Naive thymus-derived CD4-positive, alpha-beta T cell (primary cell): ENCODE measurements at places on chromosomes 16 and 17.
A peak's percentile ranks its signal among the peaks of the same experiment; 100 is the strongest.

GRCh38 chr16:11619327-11619851, 32.7 kb upstream of the LITAF start:
- DNase-seq, result peak; percentile 52

- DNase-seq, result no peak
These were observed 687.7 kb upstream of the RBFOX1 start for GRCh38 chr16:6644916-6645315.

GRCh38 chr17:55198690-55199370, 65.9 kb upstream of the HLF start:
- no peak for DNase-seq

GRCh38 chr16:8831871-8832716, 34.5 kb downstream of the PMM2 start:
- DNase-seq, result no peak

DNA sequence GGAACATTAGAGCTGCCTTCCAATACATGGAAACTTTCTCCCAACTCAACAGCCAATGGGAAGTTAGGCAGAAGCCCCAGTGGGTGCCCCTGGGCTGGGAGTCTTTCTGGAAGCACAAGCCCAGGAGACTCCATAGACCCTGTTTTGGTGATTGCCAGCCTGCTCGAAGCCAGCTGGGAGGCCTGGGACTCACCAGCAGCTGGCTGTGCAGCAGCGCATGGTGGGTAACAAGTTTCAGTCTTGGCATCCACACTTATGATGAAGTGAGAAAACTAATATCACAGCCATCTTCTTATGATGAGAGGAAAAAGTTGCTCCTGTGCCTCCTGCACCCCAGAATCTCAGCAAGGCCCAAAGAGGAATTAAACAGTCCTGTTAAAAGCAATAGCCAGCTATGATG, 522.5 kb upstream of the CDH5 start:
- DNase-seq, result no peak

GRCh38 chr17:40447806-40448205, 4.6 kb downstream of the IGFBP4 start:
- no peak for DNase-seq

DNA sequence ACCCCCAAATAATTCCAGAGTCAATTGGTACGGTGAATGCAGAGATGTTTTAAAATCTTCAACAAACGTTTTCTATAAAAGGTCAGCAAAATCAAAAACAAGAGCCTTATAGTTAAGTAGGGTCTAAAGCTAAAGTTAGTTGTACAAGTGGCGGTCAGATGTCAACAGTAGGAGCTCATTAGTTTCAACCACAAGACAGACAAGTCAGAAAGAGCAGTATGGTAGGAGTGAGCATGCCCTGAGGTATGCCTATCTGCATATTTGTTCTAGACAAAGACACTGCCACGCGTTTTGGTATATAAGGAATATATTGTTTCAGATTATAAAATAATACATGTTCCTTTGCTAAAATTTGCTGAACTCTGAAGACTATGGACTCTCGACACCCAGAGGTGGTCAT, 431.5 kb upstream of the KIF2B start:
- DNase-seq, result no peak

DNA sequence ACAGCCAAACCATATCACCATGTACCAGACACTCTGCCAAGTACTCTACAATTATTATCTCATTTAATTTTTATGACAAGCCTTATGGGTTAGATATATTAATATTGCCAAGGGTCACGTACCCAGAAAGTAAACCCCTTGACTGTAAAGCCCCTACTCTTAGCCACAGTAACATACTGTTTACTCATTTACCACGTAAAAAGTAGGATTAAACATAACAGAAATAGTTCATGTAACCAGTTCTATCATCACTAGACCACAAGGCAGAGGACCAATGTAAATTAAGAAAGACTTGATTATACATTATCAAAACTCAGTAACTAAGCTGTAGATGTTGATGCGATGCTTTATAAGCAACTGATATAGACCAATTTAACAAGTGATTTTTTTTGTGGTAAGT, 101.5 kb upstream of the CNTNAP4 start:
- DNase-seq, result no peak

DNA sequence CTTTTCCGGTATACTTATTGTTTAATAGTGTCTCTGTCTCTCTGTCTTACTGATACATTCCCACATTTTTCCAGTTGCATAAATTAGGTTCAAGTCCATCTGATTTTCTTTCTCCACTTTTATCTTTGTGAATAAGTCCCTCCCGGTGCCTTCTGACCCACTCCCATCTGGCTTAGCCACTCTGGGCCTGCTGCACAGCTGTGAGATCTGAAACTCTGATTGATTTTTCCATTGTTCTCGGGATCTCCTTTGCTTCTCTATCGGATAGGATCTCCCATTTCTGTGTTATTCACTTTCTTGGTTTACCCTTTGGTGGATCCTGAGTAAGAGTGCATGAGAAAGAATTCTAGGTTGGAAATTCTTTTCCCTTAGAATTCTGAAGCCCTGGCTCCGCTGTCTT, 8.6 kb downstream of the UTP4 start:
- DNase-seq, result no peak

DNA sequence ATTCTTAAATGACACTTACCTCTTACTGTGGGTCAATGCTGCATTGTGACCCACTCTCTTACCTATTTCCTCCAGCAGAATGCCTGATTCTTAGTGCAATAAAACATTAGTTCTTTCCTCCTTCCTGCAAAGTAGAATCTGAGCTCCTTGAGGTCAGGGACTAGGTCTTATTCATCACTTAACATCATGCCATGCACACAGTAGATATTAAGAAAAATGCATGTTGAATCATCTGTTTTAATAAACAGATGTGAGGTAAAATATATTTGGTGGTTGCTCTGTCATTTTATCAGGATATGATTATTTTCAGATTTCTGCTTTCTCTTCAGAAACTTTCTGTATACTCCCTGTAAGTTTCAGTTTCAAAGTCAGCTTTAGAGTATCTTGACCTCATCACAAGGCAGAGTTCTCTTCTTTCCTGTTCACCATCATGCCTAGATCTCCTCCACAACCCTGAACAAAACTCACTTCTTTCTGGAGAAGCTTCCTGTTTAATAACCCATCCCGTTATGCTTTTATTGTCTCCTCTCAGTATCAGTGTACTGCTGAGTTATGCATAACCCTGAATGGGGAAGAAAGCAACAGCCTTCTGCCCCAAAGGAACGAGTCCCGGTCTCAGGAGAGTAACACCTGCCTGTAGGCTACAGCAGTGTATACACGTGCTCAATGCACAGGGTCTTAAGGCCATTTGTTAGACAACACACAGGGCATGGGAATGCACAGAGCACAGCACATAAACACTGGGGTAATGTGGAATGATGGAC, 30.3 kb upstream of the SUPT4H1 start:
- no peak for DNase-seq

DNA sequence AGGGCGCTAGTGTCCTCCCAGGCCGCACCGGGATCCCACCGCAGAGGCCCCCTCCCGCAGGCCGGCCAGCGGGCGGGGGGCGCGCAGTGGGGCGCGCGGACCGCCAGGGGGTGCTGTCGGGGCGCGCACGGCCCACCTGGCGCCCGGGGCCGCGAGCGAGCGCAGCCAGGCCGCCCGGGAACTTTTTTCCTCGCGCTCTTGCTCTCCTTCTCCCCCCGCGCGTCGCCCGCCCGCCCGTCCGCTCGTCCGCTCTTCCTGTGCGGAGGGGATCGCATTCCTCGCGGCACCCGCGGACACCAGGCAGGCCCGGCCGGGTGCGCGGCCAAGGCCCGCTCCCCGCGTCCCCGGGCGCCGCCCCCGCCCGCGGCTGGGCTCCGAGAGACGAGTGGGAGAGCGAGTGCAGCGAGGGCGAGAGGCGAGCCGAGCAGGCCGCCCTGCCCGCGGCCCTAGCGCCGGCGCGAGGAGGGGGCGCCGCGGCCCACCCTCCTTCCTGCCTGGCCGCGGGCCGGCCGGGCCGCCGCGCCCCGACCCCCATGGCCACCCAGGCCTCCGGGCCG, at the start of gene RAI1:
RAI1 (plus strand) TSS at position 272 of the 557 bp plus-strand sequence. CDS start 111,491 bp downstream, outside the sequence.
- peak; percentile 82 for DNase-seq

DNA sequence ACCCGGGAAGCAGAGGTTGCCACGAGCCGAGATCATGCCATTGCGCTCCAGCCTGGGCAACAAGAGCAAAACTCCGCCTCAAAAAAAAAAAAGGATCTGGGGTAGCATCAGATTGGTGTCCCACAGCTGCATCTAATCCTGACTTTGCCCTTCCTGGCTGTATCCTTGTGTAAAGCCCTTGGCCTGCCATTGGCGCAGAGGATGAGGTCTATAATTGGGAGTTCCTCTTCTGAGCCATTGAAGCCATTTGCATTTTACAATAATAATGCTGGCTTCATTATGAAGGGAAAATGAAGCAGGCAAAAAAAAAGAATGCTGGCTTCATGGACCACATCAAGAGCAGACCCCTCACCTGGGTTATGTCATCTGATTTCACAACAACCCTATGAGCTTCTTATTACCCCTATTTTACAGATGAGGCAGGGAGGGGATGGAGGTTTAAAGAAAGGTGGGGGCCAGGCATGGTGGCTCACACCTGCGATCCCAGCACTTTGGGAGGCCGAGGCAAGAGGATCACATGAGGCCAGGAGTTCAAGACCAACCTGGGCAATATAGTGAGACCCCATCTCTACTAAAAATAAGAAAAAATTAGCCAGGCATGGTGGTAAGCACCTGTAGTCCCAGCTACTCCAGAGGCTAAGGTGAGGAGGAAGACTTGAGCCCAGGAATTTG, 1.2 kb upstream of the LITAFD start:
- DNase-seq, result no peak

DNA sequence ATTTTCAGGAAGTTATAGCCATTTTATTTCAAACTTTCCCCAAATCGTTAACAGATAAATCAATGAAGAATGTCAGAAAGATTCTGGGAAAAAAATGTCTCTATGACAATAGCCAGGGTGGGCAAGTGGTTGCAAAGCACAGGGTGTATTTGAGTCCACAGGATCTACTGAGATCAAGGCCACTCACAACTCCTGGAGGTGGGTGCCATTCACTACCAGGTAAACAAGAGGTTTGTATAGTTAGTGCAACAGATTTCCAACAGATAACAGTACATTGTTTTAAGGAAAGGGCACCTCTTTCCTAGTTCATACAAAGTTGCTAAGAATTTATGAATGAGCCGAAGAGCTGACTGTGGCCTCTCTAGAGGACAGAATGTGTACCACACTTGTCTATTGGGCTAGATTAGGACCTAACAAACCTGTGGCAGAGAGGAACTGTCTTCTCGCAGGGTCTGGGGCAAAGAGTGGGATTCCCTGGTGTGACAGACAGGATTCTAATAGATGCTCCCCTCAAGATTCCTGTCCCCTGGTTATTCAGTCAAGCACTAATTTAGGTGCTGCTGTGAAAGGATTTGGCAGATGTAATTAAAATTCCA, 52.0 kb upstream of the ZNF629 start:
- DNase-seq, result no peak

- DNase-seq, result no peak
These were observed 175.3 kb downstream of the UTP18 start for GRCh38 chr17:51435641-51436091.

DNA sequence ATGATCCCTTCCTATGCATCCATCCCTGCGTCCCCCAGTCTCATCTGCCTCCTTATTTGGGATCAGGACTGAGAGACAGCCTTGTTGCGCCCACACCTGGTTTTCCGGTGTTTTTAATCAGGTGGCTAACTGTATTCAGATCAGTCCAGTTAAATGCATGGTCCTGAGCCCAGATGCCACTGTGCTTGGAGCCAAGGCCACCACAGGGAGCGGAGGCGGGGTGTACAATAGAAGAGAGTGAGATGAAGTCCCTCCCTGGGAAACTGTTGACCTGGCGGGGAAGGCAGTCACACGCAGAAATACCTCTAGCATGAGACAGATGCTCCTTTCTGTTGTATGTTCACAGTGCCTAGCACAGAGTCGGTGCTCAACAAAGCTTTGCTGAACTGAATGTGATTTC, 6.3 kb downstream of the RCVRN start:
- no peak for DNase-seq

DNA sequence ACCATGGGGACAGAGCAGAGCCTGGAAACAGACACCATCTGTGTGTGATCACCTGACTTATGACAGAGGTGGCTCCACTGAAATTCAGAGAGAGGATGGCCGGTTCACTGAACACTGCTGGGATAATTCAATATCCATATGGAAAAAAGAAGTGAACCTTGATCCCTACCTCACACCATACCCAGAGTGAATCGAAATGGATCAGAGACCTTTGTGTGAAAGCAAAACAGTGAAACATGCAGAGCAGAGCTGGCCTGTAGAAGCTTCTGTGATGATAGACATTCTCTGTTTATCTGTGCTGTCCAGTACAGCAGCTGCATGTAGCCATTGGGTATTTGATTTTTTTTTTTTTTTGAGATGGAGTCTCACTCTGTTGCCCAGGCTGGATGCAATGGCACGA, 20.3 kb downstream of the ADCY7 start:
- no peak for DNase-seq

DNA sequence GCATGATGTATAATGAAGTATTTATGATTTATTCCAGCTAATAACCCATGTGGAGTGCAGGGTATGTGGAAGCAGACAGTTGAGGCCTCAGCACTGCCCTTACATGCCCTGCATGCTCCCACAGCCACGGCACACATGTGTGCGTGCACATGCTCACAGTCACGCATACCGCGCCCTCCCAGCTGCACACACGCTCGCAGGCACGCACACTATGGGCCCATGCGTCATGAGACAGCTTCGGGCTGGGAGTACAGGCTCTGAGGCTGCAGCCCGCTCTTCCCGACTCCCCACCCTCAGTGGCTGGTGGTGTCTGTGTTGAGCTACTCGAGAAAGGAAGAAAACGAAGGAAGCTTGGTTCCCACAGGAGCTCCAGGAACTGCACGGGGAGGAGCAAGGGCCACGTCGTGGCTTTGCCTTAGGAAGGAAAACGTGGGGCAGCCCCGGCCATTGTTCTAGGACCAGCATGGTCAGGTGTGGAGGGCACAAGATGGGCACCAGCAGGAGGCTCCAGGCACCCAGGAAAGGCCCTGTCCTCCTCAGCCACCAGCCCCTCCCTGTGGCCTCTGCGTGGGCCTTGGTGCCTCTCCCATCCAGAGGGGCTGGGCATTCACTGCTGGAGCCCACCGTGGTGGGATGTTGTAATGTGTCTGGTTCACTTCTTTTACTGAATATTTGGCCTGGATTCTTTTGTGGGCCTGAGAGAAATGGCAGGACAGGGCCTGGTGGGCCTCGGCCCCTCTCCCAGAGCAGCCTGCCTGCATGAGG, 27.5 kb upstream of the CDH15 start:
- DNase-seq, result no peak

DNA sequence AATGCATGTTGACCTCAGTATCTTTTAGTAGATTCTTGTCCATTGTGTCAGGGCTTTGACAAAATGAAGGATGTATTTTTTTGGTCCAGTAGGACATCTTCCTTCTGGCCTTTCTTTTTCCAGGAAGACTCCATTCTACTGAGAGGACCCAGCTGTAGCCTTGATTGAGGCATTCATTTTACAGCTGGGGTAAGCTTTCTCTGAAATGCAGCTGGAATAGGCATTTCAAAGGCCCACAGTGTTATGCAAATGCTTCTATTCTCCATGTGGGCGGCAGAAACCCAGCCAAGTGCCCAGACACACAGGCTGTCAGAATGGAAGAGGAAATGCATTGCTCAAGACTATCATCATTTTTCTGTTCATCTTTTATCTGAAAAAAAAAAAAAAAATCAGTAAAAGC, 629.0 kb upstream of the CDH8 start:
- DNase-seq, result no peak
